ENCODE measurements at places on chromosomes 12 and 14. TPM values are rescaled to one million over a fixed set of nuclear protein-coding genes. Genes with fewer than 3 reads are reported as not detected.

DNA sequence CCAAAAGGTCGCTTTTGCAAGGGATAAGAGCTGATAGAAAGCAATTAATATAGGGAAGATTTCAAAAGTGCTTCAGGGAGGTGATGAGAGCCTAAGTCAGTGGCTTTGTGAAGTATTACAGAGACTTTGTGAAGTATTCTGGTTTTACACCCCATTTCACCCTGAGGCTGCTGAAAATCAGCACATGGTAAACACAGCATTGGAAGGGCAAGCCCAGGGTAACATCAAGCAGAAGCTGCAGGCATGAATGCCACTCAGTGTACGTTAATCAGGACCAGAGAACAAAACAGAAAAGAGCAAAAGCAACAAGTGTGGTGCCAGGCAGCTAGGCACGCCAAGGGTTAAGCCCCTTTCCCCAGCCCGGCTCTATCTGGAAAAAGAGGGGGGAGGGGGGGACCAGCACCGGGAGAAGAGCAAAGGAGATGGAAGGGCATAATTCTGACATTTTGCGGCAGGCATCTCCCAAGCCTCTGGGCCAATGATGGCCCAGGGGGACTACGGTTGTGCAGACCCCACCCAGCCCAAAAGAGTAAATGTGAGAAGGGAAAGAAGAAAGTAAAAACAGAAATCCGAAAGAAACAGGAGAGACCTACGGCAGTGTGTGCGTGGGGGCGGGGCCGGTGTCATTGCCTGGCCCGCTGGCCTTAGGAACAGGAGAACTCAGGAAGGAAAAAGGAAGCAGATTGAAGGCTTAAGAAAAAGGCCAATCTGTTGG is 58.9 kb downstream of the DHRS2 start:
- no peaks in the 10 kb centered on the region for H3K4me1 ChIP-seq
- peak; percentile 40 for DNase-seq
- no peaks in the 10 kb centered on the region for H3K27me3 ChIP-seq
- H3K36me3 ChIP-seq, result no peaks in the 10 kb centered on the region
- no peak overlapping the region for H3K4me3 ChIP-seq

- no peak overlapping the region for H3K27ac ChIP-seq
- H3K4me3 ChIP-seq, result no peak overlapping the region
- peaks cover 4% of the 10 kb centered on the region for H3K36me3 ChIP-seq
- peaks cover 13% of the 10 kb centered on the region for H3K4me1 ChIP-seq
Measured at GRCh38 chr12:2982361-2982760, 23.2 kb downstream of the TEAD4 start.

The SARNP gene
- total RNA-seq, result 98.7 TPM

GRCh38 chr12:132046561-132046960 is 96.8 kb downstream of the EP400 start:
- peaks cover 2% of the 10 kb centered on the region for H3K4me1 ChIP-seq
- no peak overlapping the region for H3K4me3 ChIP-seq
- no peak overlapping the region for H3K27ac ChIP-seq
- H3K27me3 ChIP-seq, result no peaks in the 10 kb centered on the region
- H3K36me3 ChIP-seq, result peaks cover 16% of the 10 kb centered on the region
- no peak for DNase-seq

- no peak overlapping the region for H3K4me3 ChIP-seq
- no peak overlapping the region for H3K27ac ChIP-seq
- peaks cover 3% of the 10 kb centered on the region for H3K27me3 ChIP-seq
- H3K36me3 ChIP-seq, result no peaks in the 10 kb centered on the region
- H3K4me1 ChIP-seq, result peaks cover 15% of the 10 kb centered on the region
Measured at GRCh38 chr12:128571906-128572810, 251.6 kb downstream of the SLC15A4 start.

GRCh38 chr14:64722842-64723447 is 18.7 kb downstream of the PLEKHG3 start:
- H3K4me3 ChIP-seq, result no peak overlapping the region
- no peak for DNase-seq
- H3K27ac ChIP-seq, result no peak overlapping the region
- H3K4me1 ChIP-seq, result peaks cover 27% of the 10 kb centered on the region
- peaks cover 22% of the 10 kb centered on the region for H3K27me3 ChIP-seq

DNA sequence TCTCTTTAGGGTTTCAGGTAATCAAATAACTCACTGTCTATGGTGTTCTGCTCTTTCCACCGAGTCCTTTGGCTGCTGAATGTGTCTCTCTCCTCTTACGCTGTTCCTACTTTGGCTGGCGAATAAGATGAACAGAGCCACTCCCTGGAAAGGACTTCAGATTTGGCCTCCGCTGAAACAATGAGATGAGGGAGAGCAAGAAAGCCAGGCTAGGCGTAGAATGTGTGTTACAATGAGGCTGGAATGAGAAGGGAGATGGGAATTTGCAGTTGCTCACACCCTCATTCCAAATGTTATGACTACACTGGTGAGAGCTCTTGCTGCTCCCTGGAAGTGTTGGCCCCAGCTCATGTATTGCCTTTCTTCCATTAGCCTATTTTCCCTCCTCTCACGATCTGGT is at the start of gene MFAP5:
Gene MFAP5, minus strand, starts transcription at position 234 of the 400 bp plus-strand sequence. CDS start 722 bp downstream, outside the sequence.
- H3K4me1 ChIP-seq, result peaks cover 12% of the 10 kb centered on the region
- H3K36me3 ChIP-seq, result no peaks in the 10 kb centered on the region
- H3K27ac ChIP-seq, result no peak within 1 kb of the TSS

DNA sequence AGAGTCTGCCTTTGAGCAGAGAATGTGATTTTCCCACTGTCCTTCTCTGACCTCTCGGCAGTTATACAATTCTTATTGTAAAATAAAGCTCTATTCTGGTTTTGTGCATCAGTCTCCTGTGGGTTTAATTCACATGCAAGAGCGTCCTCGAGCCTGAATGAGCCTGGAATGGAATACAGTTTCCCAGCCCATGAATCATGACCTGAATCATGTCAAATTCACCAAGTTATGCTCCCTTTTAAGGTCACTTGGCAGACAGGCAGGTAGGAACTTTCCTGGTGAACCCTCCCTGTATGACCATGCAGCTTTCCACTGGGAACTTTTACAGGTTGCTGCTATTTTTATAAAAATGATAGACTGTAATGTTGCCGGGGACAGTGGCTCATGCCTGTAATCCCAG is 41.7 kb downstream of the BICD1 start:
- peaks cover 35% of the 10 kb centered on the region for H3K4me1 ChIP-seq
- H3K4me3 ChIP-seq, result no peak overlapping the region
- H3K27ac ChIP-seq, result peak overlapping the region; percentile 49
- peaks cover 11% of the 10 kb centered on the region for H3K36me3 ChIP-seq
- DNase-seq, result no peak

DNA sequence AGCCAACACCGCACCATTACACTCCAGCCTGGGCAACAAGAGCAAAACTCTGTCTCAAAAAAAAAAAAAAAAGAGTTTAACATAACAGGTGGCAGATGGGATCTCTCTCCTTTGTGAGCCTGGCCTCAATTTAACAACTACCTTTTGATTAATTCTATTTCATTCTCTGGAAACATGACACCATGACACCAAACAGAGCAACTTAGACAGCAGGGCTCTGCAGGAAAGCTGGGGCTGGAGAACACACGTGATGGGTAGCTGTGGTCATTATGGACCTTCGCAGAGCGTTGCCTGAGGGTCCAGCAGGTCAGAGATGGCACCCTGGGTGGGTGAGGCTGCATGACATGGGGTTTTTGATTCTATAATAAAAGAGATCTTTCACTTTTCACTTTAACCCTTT is 1.7 kb upstream of the DGLUCY start:
- no peak overlapping the region for H3K4me3 ChIP-seq
- H3K4me1 ChIP-seq, result peaks cover 25% of the 10 kb centered on the region
- no peak for DNase-seq
- H3K27ac ChIP-seq, result peak overlapping the region; percentile 62
- H3K36me3 ChIP-seq, result no peaks in the 10 kb centered on the region

DNA sequence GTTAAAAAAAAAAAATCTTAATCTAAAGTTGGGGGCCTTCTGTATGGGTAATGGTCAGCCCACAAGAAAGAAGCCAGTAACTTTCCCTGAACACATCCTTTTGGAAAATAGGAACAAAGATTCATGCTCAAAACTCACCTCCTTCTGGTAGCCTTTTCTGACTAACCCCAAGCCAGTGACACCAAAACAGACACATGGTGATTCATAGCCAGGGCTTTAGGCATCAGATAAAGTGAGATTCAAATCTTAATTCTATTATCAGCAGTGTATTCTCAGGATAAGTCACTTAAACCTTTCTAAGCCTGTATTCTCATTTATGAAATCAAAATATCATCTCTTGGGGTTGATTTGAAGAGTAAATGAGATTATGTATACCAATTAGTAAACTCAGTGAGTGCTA is 4.9 kb downstream of the ATP5MC2 start:
- H3K27ac ChIP-seq, result no peak overlapping the region
- H3K36me3 ChIP-seq, result no peaks in the 10 kb centered on the region
- H3K4me1 ChIP-seq, result no peaks in the 10 kb centered on the region
- H3K4me3 ChIP-seq, result no peak overlapping the region

DNA sequence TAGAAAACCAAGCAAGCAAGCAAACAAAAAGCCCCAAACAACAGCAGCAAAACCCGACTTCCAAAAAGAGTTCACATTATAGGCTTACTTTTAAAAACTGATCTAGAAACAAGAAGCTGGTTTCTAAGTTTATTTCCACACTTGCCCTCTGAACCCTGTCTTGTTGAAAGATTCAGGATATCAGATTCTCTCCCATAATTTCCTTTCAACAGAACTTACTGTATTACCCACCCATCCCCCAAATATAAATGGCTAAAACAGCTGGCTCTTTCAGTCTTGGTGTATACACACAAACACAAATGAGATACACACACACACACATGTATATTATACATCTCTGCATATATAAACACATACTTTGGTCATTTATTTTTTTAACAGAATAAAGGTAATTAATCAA is 460.9 kb downstream of the ZFP36L1 start:
- no peaks in the 10 kb centered on the region for H3K4me1 ChIP-seq
- H3K4me3 ChIP-seq, result no peak overlapping the region
- H3K27me3 ChIP-seq, result no peaks in the 10 kb centered on the region
- no peak for DNase-seq
